ENCODE measurements at places on chromosomes 4 and X.

DNA sequence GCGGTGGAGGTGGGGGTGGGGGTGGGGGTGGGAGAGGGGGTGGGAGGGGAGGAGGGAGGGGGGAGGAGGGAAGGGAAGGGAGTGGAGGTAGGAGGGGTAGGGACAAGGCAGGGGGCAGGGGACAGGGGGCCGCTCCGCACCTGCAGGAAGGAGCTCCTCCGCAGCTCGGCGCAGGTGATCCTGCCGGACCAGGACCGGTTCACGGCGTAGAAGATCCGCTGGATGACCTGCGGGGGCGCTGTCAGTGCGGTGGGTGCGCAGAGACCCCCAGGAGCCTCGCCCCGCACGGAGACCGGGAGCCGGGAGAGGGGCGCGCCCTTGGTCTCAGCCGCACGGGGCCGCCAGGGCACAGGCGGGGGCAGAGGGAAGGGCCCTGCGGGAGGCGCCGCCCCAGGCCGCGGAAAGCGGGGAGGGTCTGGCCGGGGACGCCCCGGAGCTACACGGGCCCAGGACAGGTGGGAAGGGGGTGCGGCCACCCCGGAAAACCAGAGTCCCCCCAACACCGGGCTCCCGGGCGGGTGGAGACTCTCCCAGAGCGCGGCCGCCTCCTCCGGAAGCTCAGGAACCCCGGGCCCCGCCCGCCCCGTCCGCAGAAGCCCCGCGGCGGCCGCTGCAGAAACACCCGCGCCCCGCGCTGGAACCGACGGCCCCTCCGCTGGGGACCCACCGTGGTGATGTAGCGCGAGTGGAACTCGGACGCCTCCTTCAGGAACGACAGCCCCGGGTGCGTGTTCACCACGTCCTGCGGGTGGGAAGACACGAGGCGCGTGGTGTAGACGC, 27.6 kb upstream of the GTPBP6 start:
- DNase-seq, result no peak

GRCh38 chr4:57370691-57371090, 260.5 kb upstream of the IGFBP7 start:
- no peak for DNase-seq

GRCh38 chr4:19492606-19493005, 759.1 kb upstream of the SLIT2 start:
- no peak for DNase-seq

DNA sequence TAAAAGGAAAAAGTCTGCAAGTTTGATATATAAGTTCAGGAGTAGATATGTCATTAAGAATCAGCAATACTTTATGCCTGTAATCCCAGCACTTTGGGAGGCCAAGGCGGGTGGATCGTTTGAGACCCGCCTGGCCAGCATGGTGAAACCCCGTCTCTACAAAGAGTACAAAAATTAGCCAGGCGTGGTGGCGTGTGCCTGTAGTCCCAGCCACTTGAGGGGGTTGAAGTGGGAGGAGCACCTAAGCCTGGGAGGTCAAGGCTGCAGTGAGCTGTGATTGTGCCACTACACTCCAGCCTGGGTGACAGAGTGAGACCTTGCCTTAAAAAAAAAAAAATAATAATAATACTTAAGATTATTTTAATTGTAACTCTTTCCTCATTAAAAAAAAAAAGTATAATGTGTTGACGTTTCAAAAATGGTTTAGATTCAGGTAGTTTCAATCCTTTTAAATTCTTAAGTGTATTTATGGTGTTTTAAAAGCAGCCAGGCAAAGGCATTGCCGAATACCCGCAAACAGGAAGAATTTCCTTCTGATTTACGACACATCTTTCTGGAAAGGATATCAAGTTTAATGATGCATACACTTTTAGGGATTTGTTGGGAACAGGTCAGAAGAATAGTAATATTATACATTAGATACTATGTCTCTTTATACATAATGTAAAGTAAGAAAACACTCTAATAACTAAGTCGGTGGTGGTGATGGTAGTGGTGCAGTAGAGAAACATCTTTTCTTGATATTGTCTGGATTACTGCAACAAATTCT, 80.9 kb downstream of the KDM6A start:
- no peak for DNase-seq

- DNase-seq, result no peak
Measured at GRCh38 chr4:25030277-25031076, at the start of gene LGI2. LGI2 (minus strand) TSS chr4:25030946; CDS start chr4:25030693, 253 bp downstream.

- no peak for DNase-seq
Measured at GRCh38 chr4:19615086-19615689, 636.5 kb upstream of the SLIT2 start.

- DNase-seq, result no peak
Measured at GRCh38 chrX:66504481-66504880, 134.4 kb downstream of the EDA2R start.

- no peak for DNase-seq
Measured at GRCh38 chr4:100422894-100423293, 94.9 kb downstream of the EMCN start.

DNA sequence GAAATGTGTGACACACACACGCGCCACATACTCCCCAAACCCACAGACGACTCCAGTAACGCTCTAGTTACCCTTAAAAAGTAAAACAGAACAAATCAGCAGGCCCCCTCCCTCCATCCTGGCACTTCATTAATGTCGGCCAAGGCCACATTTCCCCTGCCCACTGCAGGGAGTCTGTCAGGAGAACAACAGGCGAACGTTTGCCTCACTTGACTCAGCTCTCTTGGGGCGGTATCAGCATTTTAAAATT, 671 bp upstream of the FHIP1A start:
- no peak for DNase-seq

GRCh38 chr4:7766086-7766485, 173.6 kb downstream of the AFAP1 start:
- no peak for DNase-seq

GRCh38 chr4:127000110-127000509, 632.6 kb upstream of the INTU start:
- DNase-seq, result no peak

DNA sequence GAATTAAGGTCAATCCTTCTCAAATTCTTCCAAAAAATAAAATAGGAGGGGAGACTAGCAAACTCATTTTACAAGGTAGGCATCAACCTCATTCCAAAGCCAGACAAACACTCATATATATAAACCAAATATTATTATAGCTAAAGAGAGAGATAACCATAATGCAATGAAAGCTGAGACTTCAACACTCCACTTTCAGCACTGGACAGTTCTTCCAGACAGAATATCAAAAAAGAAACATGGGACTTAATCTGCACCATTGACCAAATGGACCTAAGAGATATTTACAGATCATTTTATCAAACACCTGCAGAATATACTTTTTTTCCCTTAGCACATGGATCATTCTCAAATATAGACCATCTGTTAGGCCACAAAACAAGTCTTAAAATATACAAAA, 15.5 kb upstream of the EDA2R start:
- no peak for DNase-seq

- DNase-seq, result no peak
Measured at GRCh38 chrX:113522814-113523213, 682.2 kb upstream of the AMOT start.

Measured in CD4-positive, alpha-beta T cell treated with Interleukin-17A for 4 hours (primary cell).